ENCODE measurements at places on chromosomes 1 and 21.

- DNase-seq = no peak
Measured at GRCh38 chr1:101587741-101588140, 350.9 kb downstream of the S1PR1 start.

GRCh38 chr1:67855444-67855843, 22.2 kb upstream of the GNG12 start:
- no peak for DNase-seq

GRCh38 chr1:159177272-159177907, 6.0 kb downstream of the CADM3 start:
- no peak for DNase-seq

GRCh38 chr1:18062185-18062584, 45.4 kb upstream of the IGSF21 start:
- DNase-seq = no peak

DNA sequence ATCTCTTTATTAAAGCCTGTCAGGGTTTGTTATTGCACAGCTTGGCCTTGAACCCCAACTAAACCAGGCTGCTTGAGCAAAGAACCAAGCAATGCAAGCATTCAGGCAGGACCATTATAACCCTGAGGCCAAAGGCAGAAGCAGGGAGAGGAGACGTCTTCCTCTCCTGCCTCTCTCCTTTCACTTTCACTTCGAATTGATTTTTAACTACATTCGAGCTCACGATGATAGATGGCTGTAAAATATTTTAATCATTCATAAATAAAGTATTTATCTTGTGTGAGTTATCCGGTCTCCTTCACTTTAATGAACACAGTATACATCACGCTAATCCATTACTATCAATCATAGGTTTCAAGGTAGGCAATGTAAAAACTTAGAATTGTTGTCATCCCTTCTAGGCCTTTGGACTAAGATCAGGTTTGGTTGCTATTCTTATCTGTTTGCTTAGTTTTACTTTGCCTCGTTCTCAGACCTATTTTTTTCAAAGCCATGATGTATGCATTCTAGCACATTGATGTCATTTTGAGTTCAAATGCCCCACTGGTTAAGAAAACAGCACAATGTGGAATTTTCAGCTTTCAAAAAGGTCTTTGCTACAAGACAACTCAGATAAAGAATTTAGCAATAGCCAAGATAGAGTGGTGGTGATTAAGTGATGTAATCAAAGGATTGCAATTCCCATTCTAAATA, 480.2 kb upstream of the RUNX1 start:
- DNase-seq = no peak

DNA sequence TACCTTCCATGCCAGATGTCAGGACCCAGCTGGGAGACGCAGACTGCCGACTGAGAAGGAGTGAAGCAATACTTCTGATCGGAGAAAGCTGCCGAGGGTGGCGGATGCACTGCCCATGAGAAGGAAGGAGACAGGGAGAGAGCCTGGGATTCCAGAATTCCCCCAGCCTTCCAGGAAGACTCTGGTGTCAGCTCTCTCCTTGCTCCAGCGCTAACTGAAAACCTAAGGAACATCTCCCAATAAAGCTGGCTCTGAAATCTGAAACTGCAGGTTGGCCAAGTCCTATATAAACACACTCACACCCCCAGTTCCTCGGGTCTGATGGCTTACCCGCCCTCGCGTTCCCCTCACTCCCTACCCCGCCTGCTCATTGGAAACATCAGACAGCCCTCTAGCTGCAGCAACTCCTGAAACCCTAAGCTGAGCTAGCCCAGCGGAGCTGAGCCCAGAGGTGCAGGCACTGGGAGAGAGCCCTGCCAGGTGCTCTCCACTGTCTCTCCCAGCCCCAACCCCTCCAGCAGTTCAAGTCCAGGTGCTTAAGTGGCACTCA, 52.3 kb downstream of the PLEKHA6 start:
- DNase-seq = no peak

- DNase-seq = no peak
Measured at GRCh38 chr21:25369524-25370300, 237.6 kb downstream of the MRPL39 start.

DNA sequence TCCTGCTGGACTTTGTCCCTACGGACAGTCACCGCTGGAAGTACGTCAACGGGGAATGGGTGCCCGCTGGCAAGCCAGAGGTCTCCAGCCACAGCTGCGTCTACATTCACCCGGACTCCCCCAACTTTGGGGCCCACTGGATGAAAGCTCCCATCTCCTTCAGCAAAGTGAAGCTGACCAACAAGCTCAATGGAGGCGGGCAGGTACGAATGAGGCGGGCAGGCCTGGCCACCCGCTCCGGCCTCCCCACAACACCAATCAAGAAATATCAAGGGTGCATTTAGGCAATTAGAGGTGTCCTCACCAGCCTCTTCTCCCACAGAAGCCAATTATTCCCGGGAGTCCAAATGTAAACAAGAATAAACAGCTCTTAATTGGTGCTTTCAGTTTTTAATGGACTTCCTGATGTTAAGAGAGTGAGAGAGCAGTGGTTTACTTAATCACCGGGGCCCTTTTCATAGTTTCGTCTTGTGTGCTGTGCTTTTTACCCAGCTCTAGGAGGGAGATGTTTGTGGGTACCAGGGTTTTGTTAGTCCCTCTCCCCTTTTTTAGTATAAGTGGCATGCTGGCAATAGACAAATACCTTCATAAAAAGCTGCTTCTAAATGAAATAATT, 10.7 kb downstream of the TBX19 start:
- peak; percentile 85 for DNase-seq

DNA sequence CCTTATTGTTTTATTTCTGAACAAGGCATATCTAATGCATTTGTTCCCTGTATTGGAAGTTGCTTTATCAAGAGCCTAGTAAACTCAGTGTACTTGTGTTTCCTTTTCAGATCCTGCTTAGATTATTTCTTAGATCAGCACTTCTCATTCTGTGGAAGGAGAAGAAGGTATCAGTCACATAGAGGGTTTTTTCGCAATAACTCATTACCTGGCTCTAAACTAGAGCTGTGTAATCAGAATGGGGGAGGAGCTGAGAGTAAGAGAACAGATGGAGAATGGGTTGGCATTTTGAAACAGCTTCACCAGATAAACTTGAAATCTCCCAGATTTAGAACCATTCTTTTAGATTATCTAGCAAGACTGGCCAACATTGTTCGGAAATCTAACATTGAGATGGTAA, 11.0 kb downstream of the AHCYL1 start:
- no peak for DNase-seq

DNA sequence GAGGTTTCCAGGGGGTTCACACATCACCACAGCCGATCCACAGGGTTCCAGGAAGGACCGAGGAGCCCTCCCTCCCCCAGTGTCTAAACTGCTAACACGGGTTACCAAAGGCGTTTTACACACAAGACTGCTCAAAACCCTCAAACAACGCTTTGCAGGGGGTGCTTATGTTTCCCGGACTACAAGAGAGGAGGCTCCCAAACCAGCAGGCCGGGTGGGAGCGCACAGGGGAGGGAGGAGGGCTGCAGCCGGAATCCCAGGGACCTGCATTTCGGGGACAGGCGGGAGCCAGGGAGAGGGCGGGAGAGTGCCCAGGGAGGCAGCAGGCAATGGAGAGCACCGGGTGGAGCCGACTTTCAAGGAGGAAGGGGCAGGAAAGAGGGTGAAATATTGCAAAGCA, 50.8 kb downstream of the ACBD3 start:
- DNase-seq = no peak

DNA sequence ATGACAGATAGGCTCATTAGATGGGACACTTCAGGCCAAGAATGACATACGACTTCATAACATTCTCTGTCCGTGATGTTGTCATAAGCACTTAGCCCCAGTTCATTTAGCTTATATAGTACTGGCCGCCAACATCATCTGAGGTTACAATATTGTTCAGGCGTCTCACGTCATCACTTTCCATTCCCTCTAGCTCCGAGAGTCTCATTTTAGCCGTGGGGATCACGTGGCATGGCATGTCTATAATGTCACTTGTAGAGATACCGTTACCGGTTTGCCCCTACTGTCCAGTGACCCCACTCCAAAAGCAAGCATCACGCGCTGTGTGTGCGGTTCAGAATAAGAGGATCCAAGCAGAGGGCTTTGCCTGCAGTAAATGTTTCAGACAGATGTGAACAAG, 34.6 kb upstream of the HEATR1 start:
- no peak for DNase-seq

GRCh38 chr21:38264571-38264970, 7.8 kb downstream of the KCNJ15 start:
- DNase-seq = no peak

DNA sequence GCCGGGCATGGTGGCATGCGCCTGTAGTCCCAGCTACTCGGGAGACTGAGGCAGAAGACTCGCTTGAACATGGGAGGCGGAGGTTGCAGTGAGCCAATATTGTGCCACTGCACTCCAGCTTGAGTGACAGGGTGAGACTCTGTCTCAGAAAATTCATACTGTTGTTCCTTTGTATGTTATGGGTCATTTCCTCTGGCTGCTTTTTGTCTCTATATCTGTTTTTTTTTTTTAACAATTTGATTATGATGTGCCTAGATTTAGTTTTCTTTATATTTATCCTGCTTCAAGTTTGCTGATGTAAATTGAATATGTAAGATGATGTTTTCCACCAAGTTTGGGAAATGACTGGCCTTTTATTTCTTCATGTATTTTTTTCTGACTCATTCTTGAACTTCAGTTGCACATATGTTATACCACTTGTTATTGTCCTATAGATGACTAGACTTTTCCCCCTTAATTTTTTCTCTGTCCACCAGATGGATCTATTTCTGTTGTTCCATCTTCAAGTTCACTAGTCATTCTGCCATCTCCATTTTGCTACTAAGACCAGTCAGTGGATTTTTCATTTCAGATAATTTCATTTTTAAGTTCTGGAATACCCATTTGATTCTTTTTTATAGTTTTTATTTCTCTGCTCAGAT, 173.5 kb downstream of the GALNT2 start:
- no peak for DNase-seq

DNA sequence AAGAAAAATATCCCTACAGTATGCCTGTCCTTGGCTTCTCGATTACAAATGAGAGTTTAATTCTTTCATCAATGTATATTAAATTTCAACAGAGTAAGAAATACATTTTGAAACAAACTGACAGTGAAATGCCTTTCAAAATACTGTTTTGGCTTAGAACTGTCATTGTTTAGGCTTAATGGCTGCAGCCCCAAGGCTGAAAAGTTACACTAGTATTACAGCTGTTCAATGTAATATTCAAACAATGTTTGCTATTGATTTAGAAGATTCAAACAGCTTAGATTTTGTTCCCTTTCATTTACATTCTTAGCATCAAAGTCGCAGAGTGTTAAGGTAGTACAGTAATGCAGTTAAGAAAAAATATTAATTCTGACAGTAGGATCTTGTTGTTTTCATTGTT, 882.9 kb upstream of the ADGRL2 start:
- no peak for DNase-seq

DNA sequence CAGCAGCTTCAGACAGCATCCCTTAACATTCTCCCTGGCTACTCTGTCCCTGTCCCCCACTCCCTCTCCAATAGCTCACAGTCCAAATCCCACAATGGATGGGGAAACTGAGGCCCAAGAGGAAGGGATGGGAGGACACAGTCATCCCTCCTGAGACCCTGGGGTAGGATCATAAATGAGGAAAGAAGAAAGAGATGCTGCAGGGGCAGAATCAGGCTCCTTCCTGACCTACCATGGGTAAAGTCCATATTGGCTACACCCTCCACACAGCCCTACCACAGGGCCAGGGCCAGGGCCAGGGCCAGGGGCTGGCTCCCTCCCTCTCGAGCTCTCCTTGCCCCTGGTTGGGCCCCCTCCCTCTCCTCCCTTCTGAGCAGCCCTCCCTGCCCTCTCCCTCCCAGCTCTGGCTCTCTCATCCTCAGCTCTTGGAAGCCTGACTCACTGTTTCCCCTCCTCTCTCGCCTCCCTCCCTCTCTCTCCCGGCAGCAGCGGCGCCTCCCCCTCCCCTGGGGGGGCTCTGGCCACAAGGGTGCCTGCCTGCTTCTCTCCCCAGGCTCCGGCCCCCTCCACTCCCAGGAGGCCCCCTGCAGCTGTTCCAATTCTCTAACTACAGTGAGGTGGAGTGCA, 4.9 kb downstream of the AHDC1 start:
- DNase-seq = no peak

DNA sequence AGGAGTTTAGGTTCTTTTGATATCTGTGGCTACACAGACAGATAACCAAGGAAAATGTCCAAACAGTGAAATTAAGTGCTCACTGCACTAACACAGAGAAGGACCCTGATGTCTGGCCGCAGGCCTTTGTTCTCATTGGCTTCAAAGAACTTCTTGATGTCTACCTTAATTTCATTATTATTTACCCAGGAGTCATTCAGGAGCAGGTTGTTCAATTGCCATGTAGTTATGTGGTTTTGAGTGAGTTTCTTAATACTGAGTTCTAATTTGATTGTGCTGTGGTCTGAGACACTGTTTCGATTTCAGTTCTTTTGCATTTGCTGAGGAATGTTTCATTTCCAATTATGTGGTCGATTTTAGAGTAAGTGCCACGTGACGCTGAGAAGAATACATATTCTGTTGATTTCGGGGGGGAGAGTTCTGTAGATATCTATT, 15.2 kb upstream of the LGALS8 start:
- DNase-seq = no peak

GRCh38 chr1:25520446-25521061, 22.9 kb upstream of the LDLRAP1 start:
- peak; percentile 15 for DNase-seq

DNA sequence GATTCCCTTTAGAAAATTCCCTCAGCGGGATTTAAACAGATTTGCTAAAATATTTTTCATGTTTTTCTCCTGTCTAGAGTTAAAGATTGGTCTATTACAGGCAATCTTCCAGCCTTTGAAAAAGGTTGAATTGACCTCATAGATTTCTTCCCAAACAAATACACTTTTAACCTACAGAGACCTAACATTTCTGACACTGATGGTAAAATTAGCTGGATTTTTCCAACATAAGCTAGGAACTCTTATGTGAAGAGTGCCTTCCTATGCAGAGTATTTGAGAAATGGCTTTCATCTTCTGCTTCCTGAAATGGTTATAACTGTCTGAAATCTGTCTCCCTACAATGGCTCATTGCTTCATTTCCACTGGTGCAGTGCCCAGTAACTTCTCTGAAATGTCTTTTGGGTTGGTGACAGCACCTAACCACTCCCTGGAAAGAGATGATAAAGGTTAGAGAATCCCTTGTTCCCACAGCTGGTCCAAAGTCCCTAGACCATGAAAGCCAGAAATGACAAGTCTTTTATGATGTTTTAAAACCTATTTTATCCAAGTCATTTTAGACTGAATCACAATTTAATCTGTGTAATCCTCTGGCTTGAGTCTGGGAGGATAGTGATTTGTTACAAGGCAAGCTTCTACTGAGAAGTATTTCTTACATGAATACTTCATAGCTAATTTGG, 269.4 kb downstream of the BACH1 start:
- no peak for DNase-seq

DNA sequence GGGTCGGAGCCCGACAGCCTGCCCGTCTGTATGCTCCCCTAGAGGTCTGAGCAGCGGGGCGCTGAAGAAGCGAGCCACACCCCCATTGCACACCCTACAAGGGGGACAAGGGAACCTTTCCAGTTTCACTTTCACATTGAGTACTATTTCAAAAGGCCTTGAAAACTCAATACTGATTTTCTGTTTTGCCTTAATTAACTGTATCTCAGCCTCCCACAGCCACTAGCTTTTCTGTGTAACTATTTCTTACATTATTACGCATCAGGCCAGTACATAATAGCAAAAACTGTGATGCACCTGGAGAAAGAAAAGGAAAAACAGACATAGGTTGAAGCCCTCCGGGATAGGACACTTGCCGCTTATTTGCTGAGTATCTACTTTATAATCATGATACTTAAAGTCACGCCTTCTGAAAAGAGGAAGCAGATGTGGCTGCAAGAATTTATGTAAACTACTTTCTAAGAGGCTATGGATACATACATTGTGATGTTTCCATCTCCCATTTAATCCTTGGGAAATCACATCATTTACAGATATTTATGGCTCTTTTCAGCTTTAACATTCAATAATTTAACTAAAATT, 1719.5 kb downstream of the MRPL39 start:
- DNase-seq = no peak

Measured in NCI-H1417 treated with DMSO at 0.1 percent for 48 hours (cell line).